ENCODE measurements at places on chromosomes 6 and 20. TPM values are rescaled to one million over a fixed set of nuclear protein-coding genes. Genes with fewer than 3 reads are reported as not detected.

CST7 gene
- polyA plus RNA-seq, result 1.0 TPM

PLA2G7 gene
- 0.14 TPM for polyA plus RNA-seq

TXLNB gene
- polyA plus RNA-seq, result 1.0 TPM

MUC21 gene
- not detected for polyA plus RNA-seq

OPN5 gene
- not detected for polyA plus RNA-seq

MMP24 gene
- 0.08 TPM for polyA plus RNA-seq

Data from naive B cell (primary cell).